ENCODE measurements at places on chromosomes 3 and 15.

- no peak for DNase-seq
Observed at GRCh38 chr3:112802338-112802737, 44.3 kb downstream of the CD200R1L start.

DNA sequence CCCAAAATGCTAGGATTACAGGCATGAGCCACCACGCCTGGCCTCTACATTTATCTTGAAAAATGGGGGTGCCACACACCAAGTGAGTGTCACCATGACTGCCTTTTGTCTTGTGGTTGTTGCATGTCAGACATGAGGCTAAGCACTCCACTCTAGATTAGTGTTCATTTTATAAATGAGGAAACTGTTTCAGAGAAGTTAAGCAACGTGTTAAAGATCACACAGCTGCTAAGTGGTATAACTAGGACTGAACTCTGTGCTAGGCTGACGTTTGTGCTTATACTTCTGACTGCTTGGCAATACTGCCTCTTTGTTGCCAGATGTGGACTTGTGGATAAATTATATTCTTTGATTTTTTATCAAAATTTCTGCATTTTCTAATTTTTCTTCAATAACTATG is 50.8 kb upstream of the SMAD6 start:
- no peak for DNase-seq

- no peak for DNase-seq
Observed at GRCh38 chr3:16444344-16444743, 69.2 kb downstream of the RFTN1 start.

- no peak for DNase-seq
Observed at GRCh38 chr3:118167571-118167970, 867.1 kb downstream of the IGSF11 start.

- no peak for DNase-seq
Observed at GRCh38 chr3:10160925-10161324, 3.8 kb upstream of the IRAK2 start.

- DNase-seq: no peak
Observed at GRCh38 chr15:23567921-23568320, 2.4 kb downstream of the MKRN3 start.

GRCh38 chr3:79361748-79362378 is 405.9 kb downstream of the ROBO1 start:
- DNase-seq: peak; percentile 17

GRCh38 chr3:131933665-131934064 is 101.1 kb downstream of the CPNE4 start:
- no peak for DNase-seq

GRCh38 chr15:31412824-31413223 is 86.2 kb downstream of the KLF13 start:
- DNase-seq: no peak

GRCh38 chr15:70379134-70379533 is 281.4 kb upstream of the TLE3 start:
- no peak for DNase-seq

- DNase-seq: no peak
Observed at GRCh38 chr3:191461113-191461595, at the start of gene PYDC2. Gene PYDC2, plus strand, starts transcription at chr3:191461163. Its CDS starts 0 bp downstream, at chr3:191461163.

GRCh38 chr3:19342389-19342788 is 194.1 kb downstream of the KCNH8 start:
- DNase-seq: no peak
